ENCODE measurements at places on chromosomes 3 and 15.
A peak's percentile ranks its signal among the peaks of the same experiment; 100 is the strongest.

- DNase-seq = no peak
Observed at GRCh38 chr15:40743485-40743901, 11.6 kb downstream of the RMDN3 start.

DNA sequence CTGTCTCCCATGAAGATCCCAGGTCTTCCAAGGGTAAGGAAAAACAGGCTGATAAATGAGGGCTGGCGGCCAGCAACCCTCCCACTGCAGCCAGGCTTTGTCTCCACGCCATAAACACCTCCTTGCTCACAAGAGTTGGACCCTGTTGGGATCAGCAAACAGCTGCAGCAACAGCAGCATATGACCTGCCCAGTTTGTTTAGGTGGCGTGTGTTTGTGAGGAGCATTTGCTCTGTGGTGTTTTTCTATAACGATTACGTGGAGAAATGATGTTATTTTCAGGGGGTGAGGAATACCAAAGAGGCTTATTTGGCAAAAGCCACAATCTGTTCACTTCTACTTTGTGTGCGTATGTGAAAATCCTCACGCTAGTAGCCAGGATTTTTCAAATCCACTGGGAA is 58.5 kb downstream of the RFTN1 start:
- no peak for DNase-seq

DNA sequence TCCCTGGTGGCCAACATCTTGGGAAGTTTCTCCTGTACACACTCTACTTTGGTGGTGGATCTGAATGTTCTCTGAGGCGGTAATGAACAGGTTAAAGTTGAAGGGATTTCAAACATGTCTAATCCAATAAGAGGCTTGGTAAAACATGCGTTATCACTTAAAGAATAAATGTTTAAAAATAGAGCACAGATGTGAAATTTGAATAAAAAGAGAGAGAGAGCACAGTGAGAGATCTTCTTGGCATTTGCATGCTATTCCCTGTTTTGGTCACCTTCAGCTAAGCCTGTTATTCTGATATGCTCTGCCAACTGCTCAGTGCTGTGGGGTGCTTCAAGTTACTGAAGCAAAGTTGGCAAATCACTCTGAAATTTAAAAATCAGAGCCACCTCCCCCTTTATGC is 237.7 kb upstream of the WNT5A start:
- DNase-seq = no peak

DNA sequence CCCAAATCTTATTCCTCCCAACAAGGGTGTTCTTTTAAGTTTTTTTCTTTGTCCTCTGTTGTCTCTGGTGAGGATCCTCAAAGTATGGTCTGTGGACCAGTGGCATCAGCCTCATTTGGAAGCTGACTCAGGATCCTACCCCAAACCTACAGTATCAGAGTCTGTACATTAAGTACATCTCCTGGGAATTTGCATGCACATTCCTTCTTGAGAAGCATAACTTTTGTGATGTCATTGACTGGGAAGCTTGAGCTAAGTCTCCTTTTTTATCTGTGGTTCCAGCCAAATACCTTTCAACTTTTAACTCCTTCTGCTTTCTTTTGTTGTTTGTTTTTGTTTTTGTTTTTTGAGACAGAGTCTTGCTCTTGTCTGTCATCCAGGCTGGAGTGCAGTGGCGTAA is 40.5 kb downstream of the ARMC8 start:
- DNase-seq = peak; percentile 6

GRCh38 chr3:127413318-127413673 is 125.5 kb upstream of the PRR20G start:
- no peak for DNase-seq

DNA sequence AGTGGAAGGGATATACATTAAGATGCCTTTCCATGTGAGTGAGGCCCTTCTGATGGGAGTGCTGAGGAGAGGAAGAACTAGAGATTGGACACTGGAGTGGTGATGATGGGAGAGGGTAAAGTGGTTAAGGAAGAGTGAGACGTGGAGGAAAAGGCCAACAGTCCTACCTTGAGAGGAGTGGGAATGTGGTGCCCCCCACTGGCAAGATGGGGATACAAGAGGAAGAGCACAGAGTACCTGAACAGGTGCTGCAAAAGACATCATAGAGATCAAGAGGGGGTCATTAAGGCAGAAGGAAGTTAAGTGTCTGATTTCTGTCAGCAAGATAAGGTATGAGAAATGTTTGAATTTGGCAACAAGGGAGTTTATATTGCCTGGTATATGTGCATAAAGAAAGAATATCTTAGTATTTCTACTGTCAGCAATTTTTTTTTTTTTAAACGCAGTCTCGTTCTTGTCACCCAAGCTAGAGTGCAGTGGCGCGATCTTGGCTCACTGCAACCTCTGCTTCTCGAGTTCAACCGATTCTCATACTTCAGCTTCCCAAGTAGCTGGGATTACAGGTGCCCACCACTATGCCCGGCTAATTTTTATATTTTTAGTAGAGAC is 34.0 kb downstream of the ARIH2 start:
- DNase-seq = no peak

DNA sequence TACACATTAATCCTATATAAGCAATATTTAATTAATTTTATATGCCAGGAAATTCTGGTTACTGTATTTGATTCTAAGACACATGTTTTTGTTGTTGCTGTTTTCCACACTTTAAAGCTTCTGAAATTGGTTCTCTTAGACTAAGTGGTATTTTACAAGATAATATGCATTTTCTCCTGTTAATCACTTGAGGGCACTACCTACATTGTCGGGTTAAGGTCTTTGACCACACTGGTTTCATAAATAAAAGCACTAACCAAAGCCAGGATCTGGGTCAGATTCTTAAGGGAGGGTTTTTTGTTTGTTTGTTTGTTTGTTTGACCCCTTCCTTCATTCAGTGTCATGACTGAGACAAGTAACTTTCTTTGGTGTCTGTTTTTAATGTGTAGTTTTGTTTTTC is 590.2 kb downstream of the RBMS3 start:
- no peak for DNase-seq

GRCh38 chr3:33211444-33211843 is 7.2 kb downstream of the SUSD5 start:
- DNase-seq = peak; percentile 65

GRCh38 chr3:73766599-73767381 is 142.0 kb upstream of the PDZRN3 start:
- DNase-seq = peak; percentile 92

DNA sequence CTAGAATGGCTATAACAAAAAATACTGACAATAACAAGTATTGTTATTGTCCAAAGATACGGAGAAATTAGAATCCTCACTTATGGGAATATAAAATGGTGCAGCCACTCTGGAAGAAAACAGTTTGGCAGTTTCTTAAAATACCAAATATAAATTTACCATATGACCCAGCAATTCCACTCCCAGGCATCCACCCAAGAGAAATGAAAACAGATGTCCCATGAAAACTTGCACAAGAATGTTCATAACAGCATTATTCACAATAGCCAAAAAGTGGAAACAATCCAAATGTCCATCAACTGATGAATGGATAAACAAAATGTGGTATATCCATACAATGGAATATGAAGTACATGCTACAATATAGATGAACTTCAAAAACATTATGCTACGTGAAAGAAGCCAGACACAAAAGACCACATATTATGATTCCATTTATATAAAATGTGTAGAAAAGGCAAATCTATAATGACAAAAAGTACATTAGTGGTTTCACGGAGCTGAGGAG is 9.4 kb downstream of the AAGAB start:
- DNase-seq = peak; percentile 59

GRCh38 chr15:94238539-94239118 is 7.3 kb downstream of the MCTP2 start:
- DNase-seq = no peak

DNA sequence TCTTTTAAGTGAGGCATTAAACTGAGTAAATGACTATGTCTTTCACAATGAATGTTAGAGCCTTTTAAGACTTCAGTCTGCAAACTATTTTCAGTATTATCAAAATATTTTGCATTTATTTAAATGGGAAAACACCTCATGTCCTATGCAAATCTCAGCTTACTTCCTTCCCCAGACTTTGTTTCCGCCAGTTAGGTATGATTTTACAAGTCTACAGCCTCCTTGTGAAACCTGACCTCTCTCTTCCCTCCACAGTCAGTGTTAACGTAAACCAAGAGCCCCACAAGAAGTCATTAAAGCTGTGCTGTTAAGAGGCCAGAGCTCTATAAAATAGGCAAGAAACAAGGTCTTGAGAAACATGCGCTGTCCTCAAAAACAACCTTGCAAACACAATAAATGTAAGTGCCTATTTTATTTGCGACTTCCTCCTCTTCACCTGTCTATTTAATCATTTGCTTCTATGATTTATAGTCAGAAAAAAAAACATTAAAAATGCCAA is 48.3 kb downstream of the PRTG start:
- DNase-seq = no peak

GRCh38 chr15:66925721-66926120 is 139.7 kb upstream of the SMAD3 start:
- no peak for DNase-seq

DNA sequence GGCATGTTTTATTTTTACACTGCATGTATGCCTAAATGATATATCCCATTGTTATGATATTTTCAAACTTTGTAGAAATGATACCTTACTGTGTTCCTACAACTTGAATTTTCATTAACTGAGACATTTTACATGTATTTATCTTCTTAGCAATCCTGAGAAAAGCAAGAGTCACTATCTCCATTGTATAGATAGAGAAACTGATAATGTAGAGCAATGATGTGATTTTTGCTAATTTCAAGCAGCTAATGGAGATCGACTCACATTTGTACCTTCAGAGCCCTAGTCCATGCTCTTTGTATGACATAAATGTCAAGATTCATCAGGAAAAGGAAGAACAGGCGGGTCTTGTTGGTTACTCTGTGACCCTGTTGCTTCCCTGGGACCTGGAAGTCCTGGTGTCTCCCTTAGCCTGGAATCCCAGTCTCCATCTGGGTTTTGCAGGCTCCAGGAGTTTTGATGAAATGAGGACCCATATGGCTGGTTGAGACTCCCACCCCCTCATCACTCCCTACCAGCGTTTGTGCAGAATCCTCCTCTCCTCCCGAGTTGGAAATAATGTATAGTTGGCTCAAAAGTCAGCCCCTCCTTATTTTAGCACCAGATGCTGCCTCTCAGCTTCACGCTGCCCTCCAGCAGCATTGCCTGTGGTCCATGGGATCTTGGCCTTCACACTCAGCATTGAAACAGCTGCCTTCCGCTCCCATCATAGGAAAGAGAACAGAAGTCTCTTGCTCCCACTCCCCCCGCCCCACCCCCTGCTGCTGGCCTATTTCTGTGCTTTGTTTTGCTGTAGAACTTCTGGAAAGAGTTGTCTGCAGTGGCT is 67.1 kb downstream of the APBA2 start:
- no peak for DNase-seq

DNA sequence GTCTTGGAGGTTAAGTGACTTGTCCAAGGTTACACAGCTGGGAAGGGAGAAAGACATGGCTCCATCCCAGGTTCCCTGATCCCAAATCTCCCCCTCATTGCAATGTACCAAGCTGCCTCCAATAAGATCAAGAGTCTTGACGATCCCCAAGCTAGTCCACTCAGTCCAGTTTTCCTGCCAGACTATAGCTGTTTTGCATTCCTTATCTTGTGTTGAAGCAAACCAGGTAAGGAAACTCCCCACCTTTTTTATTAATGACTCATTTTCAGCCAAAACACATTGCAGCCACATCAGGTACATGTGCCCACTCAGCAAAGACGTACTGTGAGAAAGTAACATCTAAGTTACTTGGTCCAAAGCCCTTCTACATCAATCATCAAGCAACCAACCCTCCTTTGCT is 41.9 kb downstream of the LIPC start:
- no peak for DNase-seq

- no peak for DNase-seq
Observed at GRCh38 chr15:99961011-99961441, 227.8 kb upstream of the LYSMD4 start.

DNA sequence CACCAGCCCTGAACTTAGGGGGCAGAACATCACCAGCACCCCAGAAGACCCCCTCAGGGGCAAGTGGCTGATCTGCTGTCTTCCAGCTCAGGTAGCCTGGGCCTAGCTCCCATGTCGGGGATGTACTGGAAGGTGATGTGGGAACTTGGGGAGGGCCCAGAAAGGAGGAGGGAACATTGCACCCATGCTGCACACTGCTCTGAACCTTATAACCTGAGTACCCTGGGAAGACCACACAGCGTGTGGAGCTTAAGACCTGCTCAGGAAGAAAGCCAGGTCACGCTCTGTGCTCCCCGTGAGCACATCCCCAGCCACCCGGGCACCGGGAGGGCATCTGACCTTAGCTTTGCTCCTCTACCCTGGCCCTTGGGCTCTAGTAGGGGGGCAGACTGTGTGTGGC is 159.4 kb downstream of the ATP10A start:
- DNase-seq = no peak

Measured in fibroblast of the conjunctiva (primary cell).